ENCODE measurements at places on chromosomes 1 and 21. TPM values are rescaled to one million over a fixed set of nuclear protein-coding genes. Genes with fewer than 3 reads are reported as not detected.
A peak's percentile ranks its signal among the peaks of the same experiment; 100 is the strongest.

GRCh38 chr1:15886611-15887167 is 39.2 kb downstream of the SPEN start:
- no peak for DNase-seq

The KCNA3 gene
- total RNA-seq = not detected

The TMEM200B gene
- not detected for total RNA-seq

The PIK3R3 gene
- total RNA-seq = 8.4 TPM

DNA sequence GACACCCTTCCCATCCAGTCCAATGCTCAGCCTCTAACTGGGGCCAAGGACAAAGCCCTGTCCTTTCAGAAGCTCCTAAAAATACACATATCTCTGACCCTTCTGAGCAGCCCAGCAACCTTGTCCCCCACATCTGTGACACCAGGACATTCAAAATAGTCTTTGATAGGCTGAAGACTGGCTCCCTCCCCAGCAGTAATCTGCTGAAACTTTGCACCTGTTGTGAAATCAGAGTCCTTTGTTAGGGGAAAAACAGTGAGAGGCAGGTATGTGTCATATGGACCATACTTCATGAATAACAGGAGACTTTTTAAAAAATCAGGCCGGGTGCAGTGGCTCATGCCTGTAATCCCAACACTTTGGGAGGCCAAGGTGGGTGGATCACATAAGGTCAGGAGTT is 82.4 kb upstream of the VAMP3 start:
- no peak for DNase-seq

- DNase-seq = no peak
Observed at GRCh38 chr21:42845296-42845965, 33.9 kb downstream of the WDR4 start.

The TEX35 gene
- total RNA-seq = not detected

The TCHH gene
- total RNA-seq = 0.03 TPM

- peak; percentile 93 for DNase-seq
Observed at GRCh38 chr1:119613769-119614720, 34.0 kb downstream of the ZNF697 start.

DNA sequence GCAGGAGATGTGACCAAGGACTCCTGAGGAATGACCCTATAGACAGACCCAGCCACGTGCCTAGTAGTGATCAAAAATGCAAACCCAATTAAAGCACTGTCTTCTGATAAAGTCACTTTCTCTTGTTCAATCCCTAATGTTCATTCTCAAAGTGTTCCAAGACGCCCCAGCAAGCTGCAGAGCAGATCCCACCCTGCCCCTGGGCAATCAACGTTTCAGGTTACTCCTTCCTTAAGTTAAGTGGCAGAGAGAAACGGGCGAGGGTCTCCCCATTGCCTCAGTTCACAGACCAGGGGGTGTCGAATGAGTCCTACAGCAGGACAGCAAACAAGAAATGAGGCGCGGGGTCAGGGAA is 699 bp upstream of the RGS2 start:
- DNase-seq = no peak

All from HT-29 (cell line).